SJSA1 (cell line): ENCODE measurements at places on chromosomes 6 and 20.

DNA sequence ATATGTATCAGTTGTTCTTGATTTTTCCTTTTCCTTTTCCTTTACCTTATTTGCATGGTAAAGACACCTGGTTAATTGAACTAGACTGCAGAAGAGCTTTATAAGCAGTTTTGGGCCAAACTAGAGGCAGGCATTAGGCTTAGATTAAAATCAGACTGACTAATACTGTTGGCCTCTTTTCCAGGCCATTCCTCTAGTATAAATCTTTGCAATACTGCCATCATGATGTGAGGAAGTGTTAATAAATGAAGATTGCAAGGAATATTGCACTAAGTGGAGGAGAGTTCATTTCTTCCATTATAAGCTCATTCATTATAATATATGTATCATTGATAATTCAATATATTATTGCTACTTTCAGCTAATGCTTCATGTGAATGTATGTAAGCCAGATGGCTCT, 163.8 kb downstream of the MMUT start:
- no peak for DNase-seq

DNA sequence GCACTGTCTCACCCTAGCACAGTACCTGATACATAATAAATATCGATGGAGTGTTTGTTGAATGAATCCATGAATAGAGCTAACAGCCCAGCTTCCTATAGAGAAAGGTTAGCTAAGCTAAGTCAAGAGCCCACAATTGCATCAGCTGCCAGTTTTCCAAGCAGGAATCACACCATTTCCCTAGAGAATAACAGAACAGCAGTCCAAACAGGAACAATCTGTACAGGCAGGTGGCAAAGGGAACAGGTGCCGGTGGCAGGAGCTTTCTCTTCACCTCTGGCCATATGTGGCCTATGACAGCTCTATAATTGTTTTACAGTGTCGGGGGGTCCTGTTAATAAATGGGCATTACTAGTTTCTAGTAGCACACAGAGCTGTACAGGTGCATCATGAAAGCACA, 38.8 kb downstream of the ISM1 start:
- DNase-seq, result no peak

- no peak for DNase-seq
These were observed 43.7 kb downstream of the ADNP start for GRCh38 chr20:50887576-50887975.

DNA sequence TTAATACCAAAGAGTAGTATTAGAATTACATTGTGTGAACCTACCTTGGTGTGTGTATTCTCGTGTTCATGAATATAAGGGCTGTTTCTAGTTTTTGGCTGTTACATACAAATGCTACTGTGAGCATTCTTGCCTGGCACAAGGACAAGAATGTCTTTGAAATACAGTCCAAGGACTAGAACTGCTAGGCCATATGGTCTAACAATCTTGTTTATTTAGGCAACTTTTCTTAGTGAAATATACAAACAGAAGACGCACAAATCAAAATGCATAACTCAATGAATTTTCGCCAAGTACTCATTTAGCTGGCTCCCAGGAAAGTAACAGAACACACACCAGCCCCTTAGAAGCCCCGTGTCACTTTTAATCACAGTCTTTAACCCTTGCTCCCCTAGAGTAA, 28.5 kb downstream of the KDM1B start:
- DNase-seq, result no peak

- DNase-seq, result no peak
These were observed 5.9 kb downstream of the RRAGD start for GRCh38 chr6:89406141-89406540.

- DNase-seq, result no peak
These were observed 42.2 kb downstream of the SIRPA start for GRCh38 chr20:1937316-1937976.

DNA sequence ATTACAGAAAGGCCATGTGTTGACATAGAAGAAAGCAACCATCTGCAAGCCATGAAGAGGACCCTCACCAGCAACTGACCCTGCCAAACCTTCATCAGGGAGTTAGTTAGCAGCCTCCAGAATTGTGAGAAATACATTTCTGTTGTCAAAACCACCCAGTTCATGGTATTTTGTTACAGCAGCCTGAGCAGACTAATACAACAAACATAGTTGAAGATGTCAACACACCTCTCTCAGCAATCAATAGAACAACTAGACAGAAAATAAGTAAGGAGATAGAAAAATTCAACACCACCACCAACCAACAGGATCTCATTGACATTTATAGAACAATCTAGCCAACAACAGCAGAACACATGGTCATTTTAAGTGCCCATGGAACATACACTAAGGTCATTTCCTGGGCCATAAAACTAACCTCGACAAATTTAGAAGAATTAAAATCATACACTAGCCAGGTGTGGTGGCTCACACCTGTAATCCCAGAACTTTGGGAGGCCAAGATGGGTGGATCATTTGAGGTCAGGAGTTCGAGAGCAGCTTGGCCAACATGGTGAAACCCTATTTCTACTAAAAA, 32.7 kb downstream of the TCP11 start:
- no peak for DNase-seq

- DNase-seq, result no peak
These were observed 57.3 kb upstream of the SMIM29 start for GRCh38 chr6:34305982-34306708.

GRCh38 chr6:45057711-45058110, 270.4 kb upstream of the RUNX2 start:
- peak; percentile 15 for DNase-seq

- peak; percentile 47 for DNase-seq
These were observed 67.0 kb upstream of the TNFAIP3 start for GRCh38 chr6:137799950-137800568.

DNA sequence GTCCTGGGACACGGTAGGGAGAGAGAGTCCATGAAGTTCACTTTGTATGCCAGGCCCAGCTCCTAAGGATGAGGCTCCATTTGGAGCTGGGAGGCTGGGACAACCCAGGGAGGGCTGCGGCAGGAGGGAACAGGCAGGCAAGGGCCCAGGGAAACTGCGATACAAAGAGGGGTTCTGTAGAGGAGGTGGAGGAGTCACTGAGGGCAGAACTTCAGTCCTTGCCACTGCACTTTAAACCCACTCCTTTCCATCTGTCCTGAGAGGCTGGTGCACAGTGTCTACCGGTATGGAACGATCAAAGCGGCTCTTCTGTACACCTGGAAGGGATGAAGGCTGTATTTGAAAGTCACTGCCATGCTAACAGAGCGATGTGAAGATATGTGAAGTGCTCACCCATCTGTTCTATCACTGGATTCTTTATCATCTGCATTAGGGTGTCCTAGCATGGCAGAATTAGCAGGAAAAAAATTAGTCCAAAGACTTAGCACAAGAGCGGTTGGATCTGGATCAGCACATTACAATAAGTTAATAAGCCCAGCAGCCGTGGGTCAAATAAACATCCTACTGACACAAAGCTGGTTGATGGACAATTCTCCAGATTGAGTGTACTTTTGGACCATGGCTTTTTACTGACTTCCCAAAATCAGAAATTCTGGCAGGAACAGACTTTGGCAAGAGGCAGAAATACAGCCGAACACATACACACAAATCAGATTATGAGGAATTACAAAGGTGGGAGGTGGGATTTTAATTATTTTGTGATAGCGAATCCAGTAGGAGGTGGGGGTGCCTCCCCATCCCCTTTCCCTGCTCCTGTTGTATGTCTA, 20.9 kb upstream of the ZFAND3 start:
- DNase-seq, result no peak

- DNase-seq, result no peak
These were observed 401.2 kb upstream of the MANEA start for GRCh38 chr6:95175927-95176675.

DNA sequence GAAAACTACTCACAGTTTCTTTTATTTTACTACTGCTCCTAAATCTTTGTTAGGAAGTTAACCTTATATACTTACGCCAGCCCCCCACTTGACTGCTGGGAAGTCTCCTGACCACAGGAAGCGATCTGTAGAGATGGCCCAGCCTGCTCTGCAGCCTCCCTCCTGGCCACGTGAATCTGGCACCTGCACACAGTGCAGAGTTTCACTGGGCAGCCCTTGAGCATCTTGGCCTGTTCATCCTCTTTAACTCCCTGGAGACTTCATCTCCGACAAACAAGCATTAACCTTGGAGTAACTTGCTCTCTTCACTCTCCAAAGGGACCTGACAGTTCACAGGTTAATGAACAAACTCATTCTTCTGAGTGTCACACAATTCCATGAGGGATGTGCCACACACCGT, 294.1 kb downstream of the BTBD9 start:
- DNase-seq, result no peak

GRCh38 chr6:108737594-108738546, 110.4 kb upstream of the ARMC2 start:
- DNase-seq, result peak; percentile 72

- no peak for DNase-seq
These were observed 106.9 kb downstream of the TFAP2B start for GRCh38 chr6:50925548-50925947.

- peak; percentile 97 for DNase-seq
These were observed 99.1 kb downstream of the HIVEP2 start for GRCh38 chr6:142845624-142846458.

DNA sequence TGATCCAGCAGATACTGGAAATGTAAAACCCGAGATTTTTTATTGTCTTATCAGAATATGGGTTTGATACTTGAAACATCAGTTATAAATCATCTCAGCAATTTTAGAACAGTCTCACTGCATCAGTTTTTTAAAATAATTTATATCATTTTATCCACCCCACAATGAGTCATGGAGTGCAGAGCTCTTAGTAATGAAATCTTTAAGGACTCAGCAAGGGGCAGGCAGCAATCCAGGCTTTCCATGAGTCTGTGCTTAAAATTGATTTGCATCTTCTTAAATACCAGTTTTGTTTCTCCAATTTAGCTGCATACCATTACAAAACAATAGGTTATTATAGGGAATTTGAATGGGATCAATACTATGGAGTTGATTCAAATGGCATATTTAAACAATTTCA, 832.3 kb downstream of the C6orf118 start:
- DNase-seq, result no peak

DNA sequence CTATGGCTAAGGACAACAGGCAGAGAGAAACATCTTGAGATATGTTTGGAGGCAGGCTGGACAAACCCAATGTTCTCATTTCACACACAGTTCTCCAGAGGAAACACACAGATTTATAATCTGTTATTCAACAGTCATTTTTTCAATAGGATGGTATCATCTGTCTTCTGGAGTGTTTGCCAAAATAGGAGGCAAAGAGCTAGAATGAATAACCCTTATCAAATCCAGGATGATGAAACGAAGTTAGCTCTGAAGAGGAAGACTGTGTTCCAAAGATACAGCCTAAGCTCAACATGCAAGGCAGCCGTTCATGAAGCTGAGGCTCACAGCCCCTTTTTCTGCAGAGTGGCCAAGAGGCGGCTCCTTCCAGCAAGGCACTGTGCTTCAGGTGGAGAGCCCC, 70.8 kb downstream of the PPP1R3G start:
- no peak for DNase-seq

DNA sequence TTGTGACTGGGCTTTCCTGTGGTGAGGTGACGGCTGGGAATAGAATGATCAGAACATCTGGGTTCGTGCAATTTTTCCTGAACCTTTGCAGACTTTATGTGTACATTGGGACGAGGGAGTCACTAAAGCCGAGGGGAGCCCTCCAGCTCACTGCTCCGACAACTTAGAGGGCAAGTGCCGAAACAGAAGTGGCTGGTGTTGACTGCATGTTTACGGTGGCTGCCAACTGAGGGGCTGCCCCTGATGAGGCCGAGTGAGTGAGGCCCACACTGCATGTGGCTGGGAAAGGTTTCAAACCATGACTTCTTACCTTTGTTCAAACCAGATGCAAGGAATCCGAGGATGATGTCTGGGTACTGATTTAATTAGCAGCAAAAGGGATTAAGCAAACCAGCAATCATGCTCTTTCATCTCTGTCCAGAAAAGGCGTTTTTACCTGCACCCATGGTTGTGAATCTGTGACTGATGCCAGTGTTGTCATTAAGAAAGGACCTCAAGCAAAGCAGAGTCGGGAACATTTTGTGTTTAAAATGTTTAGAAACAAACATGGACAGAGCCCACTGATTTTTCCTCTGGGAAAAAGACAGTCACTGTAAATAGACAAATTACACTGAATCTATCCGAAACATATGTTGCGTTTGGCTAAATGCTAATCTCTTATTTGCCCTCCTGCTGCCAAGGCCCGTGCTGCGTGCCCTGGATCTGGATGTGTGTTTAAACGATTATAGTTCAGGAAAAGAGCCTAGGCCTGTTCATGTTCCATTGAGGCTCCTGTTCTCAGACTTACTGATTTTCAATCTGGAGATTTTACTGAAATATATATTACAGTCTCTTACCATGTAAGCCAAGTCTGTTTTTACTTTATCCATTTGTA, 105.1 kb downstream of the UST start:
- no peak for DNase-seq

DNA sequence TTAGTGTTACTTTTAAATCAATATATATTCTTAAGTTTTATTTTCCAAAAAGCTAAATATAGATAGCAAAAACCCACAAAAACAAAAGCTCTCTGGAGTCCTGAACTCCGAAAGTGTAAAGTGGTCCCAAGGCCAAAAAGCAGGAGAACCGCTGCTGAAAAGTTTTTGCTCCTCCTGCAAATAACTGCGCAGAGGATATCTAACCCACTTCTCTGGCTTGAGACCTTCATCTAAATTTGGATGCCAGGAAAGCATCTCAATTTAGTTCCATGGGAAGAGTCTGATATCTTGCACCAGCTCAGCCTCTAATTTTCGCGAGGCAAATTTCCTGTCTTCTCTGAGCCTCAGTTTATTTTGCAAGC, 523 bp downstream of the MRPS10 start:
- no peak for DNase-seq

GRCh38 chr20:21184819-21185218, 58.9 kb downstream of the KIZ start:
- DNase-seq, result no peak

DNA sequence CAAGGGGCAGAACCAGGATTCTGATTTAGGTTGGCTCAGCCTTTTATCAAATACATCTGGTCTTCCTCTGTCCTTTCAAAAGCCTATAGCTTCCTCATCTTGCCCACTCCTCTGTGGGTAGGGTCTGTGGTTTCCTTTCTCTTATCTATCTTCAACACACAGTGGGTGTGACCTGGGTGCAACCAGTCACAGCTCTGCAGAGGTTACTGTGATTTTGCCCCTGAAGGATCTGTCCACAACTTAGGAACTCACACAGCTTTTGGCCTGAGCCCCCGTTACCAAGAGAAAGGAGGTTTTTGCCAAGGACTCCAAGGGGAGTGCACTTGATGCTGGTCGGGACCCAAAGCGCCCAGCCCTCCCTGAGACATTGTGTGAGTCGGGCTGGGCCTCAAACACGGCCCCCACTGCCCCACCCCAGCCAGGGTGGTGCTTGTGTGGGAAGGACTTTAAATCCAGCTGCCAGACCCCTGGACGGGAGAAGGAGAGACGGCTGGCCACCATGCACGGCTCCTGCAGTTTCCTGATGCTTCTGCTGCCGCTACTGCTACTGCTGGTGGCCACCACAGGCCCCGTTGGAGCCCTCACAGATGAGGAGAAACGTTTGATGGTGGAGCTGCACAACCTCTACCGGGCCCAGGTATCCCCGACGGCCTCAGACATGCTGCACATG, at the start of gene PI16:
PI16 (plus strand) TSS at position 477 of the 670 bp plus-strand sequence; CDS start at position 500, 23 bp downstream.
- no peak for DNase-seq

GRCh38 chr6:87722540-87723169, 20.6 kb upstream of the AKIRIN2 start:
- no peak for DNase-seq

GRCh38 chr6:69305456-69305855, 491.4 kb downstream of the LMBRD1 start:
- no peak for DNase-seq

GRCh38 chr20:54938707-54939106, 463.3 kb downstream of the DOK5 start:
- DNase-seq, result no peak

GRCh38 chr6:121857551-121857950, 422.1 kb downstream of the GJA1 start:
- no peak for DNase-seq
